ENCODE measurements at places on chromosomes 1 and 21. TPM values are rescaled to one million over a fixed set of nuclear protein-coding genes. Genes with fewer than 3 reads are reported as not detected.

The NBPF8 gene
- 12.7 TPM for total RNA-seq

- DNase-seq = no peak
Observed at GRCh38 chr1:6338695-6339094, 54.9 kb downstream of the ACOT7 start.

The EPHA2 gene
- total RNA-seq = 104 TPM

DNA sequence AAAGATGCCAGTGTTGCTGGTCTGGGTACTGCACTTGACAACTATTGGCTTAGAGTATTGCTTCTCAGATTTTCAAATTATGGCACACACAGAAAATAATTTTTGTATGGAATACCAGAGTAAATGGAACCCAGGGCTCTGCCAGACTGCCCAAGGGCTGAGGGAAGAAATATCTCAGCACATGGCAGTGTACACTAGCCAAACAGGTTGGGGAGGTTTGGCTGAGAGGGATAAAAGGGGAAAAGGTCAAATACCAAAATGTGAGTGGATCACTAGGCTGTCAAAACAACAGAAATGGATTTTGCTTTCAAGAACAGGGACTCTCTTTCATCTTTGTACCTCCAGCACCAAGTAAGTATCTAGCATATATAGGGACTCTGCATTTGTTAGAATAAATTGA is 3.0 kb upstream of the RGS8 start:
- no peak for DNase-seq

- peak; percentile 80 for DNase-seq
Observed at GRCh38 chr1:235953801-235954200, 87.1 kb upstream of the LYST start.

GRCh38 chr1:40039245-40039756 is 1.2 kb upstream of the CAP1 start:
- DNase-seq = peak; percentile 70

DNA sequence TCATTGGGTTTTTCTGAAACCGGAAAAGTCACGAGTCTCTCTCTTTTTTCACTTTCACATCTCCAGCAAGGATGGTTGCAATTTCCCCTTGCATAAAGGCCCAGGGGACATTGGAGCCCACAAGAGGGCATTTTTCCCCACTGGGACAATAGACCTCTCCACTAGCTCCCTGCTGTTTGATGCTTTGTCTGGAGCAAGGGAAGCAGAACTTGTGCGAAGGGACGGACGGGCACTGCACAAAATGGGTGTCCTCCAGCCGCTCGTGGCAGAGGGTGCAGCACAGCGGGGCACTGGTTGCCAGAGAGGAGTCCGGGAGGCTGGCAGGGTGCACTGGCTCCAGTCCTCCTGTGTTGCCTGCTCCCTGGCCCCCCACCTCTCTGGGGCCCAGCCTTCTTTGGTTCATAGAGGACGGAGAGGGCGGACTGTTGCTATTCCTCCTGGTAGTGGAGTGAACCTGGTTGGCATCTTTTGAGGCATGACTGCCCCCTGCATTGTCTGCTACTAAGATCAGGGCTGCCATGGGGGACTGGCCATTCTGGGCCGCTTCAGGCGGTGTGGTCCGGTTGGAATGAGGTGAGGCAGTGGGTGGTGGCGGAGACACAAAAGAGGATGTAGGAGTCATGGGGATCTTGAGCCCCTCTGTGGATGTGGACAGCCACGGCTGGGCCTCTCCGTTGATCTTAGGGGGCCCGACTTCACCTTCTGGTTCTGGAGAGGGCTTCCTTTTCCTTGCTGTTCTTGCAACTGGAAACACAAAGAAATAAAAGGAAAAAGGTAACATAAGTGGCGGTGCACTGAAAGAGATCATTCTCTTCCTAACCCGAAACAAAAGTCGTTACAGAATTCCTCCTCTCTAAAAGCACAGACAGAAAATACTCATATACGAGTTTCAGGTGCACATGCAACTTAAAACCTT is 2.6 kb downstream of the IRF2BP2 start:
- peak; percentile 45 for DNase-seq

- DNase-seq = no peak
Observed at GRCh38 chr21:34765619-34766018, 96.8 kb downstream of the CLIC6 start.

The GNG5 gene
- total RNA-seq = 27.0 TPM

The DNM3 gene
- total RNA-seq = 1.2 TPM

DNA sequence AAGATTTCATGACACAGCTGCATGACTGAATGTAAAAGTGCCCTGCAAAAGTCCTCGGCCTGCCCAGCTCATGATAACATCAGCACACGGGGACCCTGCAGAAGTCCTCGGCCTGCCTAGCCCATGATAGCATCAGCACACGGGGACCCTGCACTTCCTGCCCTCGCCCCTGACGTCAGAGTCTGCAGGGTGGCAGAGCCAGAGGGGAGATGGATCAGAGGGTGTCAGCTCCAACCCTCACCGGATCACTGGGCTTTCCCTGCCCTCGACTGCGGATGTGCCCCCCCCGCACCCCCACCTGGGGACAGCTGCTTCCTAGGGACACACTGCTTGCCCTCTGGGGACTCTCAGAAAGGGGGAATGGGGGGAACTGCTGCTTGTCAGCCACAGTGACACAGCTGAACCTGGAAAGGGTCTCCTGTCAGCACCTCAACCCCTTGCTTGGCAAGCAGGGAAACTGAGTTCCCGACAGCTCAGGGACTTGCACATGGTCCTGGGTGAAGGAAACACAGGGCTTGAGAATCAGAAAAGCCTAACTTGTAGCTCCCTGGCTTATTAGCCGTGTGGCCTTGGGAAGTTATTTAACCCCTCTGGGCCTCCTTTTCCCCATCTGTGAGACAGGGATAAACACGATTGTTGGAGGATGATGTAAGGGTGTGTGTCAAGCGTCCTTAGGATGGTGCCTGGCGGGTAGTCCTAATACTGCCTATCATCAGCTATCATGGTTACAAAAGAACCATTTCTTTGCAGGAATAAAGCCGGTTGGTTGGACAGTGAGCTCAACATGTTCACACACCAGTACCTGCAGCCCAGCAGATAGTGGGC is 8.3 kb upstream of the MIIP start:
- DNase-seq = no peak

DNA sequence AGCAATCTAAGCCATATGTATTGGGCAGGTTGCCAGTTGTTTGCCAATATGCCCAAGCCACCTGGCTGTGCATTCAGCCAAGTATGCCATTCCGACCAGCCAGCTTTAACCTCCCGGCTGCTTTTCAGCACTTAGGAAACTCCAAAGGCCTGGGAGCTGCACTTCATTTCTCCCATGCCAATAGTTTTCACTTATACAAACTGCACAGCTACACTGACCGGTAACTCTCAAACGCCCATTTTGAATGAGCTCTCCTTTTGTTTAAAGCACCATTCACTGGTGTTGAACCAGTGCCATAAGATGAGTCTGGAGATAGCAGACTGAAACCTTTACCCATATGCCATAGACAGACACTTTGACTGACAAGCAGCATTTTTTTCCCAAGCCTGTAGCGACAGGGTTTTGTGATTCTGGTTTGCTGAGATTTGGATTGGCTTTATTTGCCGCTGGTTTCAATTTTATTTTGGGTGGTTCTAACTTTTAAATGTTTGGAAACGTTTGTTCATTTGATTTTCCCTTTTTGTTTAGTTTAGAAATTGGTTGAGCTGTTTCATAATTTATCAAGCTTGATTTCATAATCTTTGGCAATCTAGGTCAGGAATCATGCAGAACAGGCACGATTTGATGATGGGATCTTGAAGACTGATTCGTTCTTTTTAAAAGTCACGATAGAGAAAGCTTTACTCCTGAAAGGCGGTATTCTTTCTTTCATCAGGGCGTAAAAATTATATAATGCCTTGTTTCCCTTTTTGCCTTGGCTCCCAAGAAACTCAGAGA is 144.6 kb downstream of the NFIA start:
- no peak for DNase-seq

DNA sequence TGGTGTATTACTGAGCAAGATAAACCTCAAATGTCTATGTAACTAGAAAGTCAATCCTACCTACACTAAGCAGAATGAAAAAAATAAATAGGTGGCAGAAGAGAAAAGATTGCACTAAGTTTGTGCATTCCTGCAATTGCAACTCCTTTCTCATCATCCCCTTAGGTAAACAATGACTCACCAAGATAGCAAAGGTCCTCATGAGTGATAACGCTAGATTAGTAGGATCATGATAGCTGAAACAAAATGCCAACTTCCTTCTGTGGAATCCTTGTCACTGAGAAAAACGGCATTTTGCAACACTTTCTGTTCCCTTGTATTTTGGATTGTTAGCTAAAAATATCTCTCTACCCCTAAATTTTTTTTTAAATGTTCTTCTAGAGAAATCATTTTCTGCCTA is 20.0 kb upstream of the FCER1A start:
- peak; percentile 55 for DNase-seq

DNA sequence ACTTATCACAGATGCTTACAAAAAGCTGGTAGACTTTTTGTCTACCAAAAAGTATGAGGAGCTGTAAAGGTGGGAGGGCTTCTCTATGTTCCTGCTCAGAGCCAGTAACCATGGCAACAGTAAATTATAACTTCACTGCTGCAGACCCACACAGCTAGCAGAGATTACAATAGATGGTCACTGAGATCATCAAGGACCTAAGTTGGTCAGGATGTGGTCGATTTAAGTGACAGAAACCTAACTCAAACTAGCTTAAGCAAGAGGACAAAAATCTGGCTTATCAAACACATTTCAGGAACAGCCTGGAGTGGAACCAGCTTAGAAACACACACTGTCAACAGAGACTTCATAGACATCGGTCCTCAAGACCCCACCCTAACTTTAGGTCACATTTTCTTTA is 113.4 kb upstream of the ATP1A1 start:
- no peak for DNase-seq

DNA sequence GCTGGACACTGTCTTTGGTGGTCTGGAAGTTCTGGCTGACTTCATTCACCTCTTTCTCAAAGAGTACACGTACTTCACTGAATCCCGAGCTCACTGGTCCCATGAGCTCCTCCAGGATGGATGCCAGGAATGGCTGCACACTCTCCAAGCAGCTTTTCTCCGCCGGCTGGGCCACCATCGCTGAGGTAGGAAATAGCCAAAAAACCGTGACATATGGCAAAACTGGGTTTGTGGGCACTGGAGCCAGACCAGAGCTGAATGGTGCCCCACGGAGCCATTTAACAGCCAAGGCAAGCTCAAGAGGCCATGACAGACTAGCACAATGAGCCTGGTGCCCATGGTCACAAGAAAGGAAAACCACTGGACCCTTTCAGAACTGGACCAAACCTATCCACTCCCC is 64.0 kb upstream of the EDEM3 start:
- DNase-seq = no peak

The GUCA2B gene
- total RNA-seq = not detected

- DNase-seq = no peak
Observed at GRCh38 chr1:205950826-205951549, 7.7 kb upstream of the SLC26A9 start.

DNA sequence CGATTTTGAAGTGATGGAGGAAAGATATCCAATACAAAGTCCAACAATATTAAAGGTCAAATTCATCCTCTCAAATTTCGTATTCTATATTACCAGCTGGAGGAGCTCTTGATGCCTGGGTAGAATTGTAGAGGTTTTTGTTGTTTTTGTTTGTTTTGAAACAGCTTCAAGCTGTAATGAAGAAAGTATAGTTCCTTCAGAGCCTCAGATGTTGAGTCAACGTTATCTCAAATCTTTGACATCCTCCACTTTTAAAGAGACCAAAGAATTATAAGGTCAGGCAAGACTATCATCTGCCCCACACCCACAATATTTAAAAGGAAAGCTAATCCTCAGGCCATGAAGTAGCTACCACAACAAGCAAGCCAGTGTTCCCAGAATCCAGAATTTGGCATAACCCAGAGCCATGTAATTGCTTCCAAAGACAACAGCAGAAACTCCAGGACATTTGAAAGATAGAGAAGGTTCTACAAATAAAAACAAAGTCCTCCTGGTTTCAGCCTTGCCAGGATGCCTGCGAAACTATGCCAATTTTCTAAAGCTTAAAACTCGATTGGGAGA is 24.9 kb downstream of the VAV3 start:
- DNase-seq = no peak

The SERTAD4 gene
- total RNA-seq = 4.0 TPM

- DNase-seq = no peak
Observed at GRCh38 chr1:68363339-68363738, 86.4 kb downstream of the RPE65 start.

DNA sequence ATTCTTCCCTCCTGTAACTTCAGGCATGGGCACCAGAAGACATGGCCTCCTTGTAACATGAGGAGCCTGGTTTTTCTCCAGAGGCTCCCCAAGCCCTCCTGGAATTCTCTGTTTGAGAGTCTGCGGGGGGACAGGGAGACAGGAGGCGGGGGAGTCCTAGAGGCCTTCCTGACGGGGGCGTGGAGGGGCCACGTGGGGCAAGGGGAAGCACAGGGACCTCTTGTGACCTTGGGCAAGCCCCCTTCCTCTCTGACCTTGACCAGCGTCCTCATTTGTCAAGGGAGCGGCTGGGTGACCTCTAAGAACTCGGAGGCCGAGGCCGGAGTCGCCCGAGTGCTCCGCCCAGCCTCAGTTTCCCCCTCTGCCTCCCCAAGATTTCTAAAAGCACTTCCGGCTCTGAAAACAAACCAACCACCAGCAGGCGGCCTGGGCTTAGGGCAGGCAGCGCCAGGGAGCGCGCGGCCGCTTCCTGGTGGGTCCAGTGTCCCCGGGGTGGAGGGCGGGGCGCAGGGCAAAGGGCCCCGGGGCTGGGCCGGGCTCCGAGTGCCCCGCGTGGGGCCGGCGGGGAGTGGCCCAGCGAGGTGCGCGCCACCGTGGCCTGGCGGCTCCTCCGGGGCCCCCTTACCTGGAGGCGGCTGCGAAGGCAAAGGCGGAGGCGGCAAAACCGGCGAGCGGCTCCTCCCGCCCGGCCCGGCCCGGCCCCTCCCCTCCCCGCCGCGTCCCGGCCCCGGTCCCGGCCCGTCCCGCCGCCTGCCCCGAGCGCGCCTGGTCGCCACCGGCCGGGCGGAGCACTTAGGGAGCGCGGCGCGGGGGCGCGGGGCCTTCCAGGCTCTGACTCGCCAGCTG is at the start of gene TMCO4:
Gene TMCO4, minus strand, starts transcription at position 687 of the 846 bp plus-strand sequence. CDS start 19,158 bp downstream, outside the sequence.
- no peak for DNase-seq
